ENCODE measurements at places on chromosomes 16 and 17.

DNA sequence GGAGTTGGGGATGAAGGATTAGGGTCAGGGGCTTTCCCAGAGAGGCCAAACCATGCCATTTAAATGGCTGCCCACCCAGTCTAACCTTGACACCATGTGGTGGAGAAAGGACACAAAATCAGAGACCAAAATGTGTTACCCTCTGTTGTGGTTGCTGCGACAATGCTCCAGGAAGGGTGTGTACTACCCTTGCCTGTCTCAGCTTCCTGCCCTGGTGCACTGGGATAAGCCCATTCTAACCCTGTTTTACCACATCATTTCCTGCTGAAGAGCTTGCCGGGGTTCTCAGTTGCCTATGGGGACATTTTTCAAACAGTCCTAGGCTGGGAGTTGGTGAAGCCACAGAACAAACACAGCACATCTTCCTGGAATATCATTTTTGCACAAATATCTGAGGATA lies 4.9 kb downstream of the OR4D1 start:
- DNase-seq, result no peak

- peak; percentile 81 for DNase-seq
Observed at GRCh38 chr17:41329279-41329948, 13.9 kb upstream of the KRTAP17-1 start.

GRCh38 chr17:81904600-81905423 lies 2.8 kb downstream of the NPB start:
- DNase-seq, result no peak

- DNase-seq, result no peak
Observed at GRCh38 chr16:79751471-79752184, 151.1 kb upstream of the MAF start.

DNA sequence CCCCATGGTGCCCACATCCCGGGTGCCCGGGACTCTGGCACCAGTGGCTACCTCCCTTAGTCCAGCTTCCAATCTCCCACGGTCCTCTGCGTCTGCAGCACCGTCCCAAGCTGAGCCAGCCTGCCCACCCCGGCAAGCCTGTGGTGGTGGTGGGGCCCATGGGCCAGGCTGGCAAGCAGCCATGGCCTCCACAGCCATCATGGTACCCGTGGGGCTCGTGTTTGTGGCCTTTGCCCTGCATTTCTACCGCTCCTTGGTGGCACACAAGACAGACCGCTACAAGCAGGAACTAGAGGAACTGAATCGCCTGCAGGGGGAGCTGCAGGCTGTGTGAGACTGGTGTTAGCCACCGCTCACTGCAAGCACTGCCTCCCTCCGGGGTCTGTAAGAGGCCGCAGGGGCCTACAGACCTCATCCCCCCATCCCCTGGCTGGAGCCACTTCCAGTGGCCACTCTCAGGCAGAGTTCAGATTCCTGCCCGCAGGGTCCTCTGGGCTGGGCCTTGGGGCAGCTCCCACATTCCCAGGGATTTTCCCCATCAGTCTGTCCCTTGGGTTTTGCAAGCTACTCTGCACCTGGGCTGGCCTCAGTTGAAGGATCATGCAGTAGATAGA lies 3.9 kb upstream of the SETD1A start:
- peak; percentile 64 for DNase-seq

DNA sequence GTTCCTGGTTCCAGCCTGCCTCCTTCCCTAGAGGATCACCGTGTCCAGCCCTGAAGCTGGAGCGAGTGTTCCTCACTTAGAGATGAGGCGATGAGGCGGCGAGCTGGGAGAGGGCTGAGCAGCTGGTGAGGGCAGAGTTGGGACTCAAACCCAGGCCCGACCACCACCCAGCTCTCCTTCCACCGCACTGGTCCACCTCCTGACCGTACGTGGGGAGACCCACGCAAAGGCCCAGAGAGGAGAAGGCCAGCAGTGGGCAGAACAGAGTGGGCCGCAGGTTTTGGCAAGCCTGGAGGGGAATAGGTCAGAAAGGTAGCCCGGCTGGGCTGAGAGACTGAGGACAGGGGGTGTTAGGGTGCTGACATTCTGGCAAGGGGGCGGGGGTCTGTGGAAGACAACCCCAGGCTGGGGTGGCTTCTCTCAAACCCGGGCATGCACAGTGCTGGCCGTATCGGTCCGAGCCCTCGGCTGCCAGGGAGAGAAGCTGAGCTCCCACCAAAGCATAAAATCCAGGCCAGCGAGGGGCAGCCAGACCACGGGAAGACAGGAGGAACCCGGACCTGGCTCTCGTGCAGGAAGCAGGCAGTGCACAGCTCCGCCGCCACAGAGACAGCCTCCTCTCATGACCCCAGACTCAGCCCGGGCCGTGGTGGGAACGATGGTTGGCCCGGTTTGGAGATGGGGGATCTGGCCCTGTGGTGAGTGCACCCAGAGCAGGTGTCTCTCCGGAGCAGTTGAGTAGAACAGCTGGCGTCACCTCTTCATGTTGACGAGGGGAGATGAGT lies 24.9 kb downstream of the MLYCD start:
- no peak for DNase-seq

GRCh38 chr16:17356243-17356933 lies 114.4 kb downstream of the XYLT1 start:
- no peak for DNase-seq

DNA sequence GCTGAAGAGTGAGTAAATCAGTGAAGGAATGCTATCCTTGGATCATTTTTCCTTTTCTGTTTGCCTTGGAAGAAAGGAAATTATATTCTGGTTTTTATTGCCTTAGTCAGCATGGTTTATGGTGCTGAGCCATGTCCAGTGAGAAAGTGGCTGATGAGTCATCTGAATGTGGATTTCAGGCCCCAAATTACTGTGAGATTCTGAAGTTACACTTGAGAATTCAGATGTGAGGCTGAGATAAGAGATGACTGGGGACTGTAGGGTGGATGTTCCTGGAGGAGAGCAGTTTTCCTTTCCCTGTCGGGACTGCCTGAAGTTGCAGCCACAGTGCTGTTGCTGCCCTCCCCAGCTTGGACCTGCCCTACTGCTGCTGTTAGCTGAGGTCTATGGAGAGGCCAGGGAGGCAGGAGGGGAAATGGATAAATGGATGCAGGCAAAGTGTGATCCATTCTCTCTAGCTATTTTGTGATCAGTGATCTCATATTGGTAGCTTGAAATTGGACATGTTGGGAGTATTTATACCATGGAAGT lies 4.2 kb upstream of the MAP3K14 start:
- DNase-seq, result peak; percentile 99

GRCh38 chr17:40909351-40909750 lies 24.3 kb upstream of the KRT20 start:
- peak; percentile 98 for DNase-seq

DNA sequence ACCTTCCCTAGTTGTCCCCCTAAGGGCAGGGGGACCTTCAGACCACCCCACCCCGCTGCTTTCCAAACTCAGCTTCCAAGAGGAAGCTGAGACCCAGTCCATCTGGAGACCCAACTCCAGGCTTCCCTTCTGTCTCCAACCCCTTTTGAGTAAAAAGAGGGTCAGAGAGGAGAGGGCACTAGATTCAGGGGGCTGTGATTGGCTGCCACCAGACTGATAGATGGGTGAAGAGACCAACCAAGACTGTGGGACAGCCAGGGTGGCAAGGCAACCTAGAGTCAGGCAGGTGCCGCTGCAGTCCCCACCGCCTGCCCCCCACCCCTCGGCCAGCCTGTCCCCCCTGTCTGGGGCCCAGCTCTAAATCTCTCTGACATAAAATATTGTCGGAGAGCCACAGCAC lies 92.5 kb downstream of the SDK2 start:
- no peak for DNase-seq

DNA sequence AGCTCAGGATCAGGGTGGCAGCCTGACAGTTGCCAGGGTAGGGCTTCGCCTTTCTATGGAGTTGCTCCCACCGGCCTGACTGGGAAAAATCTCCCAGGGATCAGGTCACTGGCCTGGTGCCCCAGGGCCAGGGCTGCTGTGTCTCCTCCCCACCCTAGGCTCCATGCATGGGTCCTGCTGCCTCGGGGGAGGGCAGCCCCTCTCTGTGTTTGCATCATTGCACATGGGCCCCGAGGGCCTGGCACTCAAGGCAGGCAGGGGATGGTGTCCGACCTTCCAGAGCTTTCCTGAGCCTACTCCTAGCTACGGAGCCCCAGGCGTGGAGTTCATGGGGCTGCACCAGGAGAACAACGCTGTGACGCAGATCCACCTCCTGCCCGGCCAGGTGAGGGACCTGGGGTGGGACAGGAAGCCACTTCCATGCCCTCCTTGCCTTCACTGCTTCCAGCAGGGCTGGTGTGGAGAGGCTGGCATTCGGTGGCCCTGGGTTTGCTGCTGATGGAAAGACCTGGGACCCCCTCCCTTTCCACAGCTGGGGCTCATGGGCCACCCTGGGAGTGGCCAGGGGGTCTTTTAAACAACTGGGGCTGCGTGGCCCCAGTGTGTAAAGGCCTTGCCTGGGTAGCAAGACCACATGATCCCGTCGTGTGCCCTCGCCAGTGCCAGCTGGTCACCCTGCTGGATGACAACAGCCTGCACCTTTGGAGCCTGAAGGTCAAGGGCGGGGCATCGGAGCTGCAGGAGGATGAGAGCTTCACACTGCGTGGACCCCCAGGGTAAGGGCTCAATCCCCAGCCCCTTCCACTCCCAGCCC lies 29.5 kb upstream of the MYO15B start:
- DNase-seq, result no peak

DNA sequence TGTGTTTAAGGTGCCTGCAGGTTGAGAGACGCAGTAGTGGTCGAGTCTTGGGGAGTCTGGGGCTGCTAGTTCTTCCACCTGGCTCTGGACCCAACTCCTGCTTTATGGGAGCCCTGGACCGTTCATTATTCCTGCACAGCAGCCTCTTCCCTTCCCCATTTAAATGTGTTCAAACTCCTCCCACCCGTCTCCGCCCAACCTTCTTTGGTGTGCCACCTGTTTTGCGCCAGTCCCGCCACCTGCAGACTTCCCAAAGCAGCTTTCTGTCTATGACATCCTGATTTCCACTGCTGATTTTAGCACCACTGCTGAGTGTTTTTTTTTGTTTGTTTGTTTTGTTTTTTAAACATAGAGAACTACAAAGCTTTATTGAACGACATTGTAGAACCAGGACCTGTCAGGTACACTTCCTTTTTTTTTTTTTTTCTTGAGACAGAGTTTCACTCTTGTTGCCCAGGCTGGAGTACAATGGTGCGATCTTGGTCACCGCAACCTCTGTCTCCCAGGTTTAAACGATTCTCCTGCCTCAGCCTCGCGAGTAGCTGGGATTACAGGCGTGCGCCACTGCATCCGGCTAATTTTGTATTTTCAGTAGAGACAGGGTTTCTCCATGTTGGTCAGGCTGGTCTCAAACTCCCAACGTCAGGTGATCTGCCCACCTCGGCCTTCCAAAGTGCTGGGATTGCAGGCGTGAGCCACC lies 12.8 kb downstream of the ADORA2B start:
- DNase-seq, result no peak

DNA sequence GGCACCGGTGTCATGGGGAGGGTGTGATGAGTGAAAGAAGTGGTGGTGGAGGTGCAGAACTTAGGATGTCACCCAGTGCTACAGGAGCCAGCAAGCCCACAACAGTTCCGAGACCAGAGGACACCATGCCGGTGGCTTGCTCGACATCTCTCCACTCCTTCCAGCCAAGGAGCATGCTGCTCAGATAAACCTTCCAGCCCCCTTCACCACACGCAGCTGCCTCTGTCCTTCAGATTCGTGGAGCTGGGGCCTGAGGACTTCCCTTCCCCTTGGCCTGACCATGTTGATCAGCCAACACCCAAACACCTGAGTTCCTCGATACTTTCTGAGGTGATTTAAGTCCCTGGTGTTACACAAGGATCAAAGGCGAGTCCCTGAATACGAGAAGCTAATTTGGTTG lies 188.8 kb upstream of the FOXF1 start:
- no peak for DNase-seq

GRCh38 chr17:57498443-57498842 lies 242.1 kb downstream of the MSI2 start:
- no peak for DNase-seq

GRCh38 chr16:86038926-86039310 lies 140.0 kb downstream of the IRF8 start:
- DNase-seq, result no peak

DNA sequence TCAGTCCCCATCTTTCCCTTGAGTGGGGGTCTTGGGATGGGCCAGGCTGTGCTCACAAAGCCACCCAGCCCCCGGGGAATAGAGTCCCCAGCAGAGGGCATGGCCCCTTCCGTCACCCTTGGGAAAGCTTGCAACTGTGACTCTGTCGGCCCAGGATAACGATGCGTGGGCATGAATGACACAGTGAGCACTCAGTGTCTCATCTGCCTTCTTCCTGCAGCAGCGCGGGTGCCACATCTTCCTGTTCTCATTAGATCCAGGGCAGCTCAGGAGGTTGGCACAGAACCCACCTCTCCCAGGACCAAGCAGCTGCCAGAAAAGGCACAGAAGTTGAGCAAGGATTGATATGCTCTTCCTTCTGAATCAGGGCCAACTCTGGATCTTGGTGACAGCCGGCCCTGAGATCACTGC lies 84.7 kb downstream of the MRC2 start:
- no peak for DNase-seq

DNA sequence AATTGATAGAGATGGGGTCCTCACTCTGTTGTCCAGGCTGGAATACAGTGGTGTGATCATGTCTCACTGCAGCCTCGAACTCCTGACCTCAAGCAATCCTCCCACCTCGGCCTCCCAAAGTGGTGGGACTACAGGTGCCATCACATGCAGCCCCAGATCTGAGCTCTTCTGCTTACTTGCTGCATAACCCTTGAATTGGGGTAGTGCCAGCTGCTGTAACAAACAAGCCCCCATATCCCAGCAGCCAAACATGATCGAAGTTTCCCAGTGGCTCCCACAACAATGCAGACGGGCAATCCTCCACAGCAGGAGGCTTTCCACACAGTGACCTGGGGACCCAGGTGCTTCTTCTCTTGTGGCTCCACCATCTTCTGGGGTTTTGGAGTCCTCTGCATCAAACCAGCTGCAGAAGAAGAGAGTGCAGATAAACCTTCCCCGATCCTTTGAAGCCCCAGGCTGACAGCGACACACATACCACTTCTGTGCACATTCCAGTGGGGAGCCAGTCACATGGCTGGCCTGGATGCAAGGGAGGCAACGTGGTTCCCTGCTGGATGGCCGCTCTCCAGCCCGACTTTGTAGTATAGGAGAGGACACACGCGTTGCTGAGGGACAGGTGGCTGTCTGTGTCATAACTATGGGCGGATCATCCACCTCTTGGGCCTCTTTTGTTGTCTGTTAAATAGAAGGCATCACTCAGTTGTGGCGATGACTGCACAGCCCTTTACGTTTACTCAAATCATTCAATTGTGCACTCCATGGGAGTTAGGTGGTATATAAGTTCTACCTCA lies 16.7 kb downstream of the SBK1 start:
- DNase-seq, result no peak

- DNase-seq, result no peak
Observed at GRCh38 chr17:29076722-29077121, 33.8 kb downstream of the PIPOX start.

DNA sequence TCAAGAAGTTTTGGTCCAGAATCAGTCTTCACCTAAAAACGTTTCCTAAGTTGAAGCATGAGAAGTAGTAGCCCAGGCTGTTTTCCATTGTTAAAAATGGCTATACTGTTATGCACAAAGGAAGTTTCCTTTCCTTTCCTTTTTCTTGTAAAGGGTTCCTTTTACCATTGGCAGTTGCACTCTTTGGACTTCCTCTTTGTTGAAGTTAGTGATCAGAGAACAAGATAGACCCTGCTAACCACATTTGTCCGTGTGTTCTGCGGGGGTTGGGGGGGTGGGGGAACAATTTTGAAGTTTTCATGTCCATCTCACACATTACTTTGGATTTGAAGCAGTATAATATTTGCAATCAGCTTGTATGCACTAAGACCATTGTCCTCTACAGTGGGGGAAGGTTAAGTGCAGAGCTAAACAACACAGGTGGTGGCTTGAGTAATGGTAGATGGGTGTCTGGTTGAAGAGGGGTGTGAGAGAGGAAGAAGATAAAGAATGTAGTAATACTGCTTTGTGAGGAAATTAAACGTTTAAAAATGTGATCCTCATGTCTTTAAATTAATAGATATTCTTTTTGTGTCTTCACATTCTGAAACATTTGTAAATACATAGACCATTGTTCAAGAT lies 1.4 kb downstream of the LPCAT2 start:
- no peak for DNase-seq

Measured in EL (cell line).